ENCODE measurements at places on chromosomes 11 and 22.

DNA sequence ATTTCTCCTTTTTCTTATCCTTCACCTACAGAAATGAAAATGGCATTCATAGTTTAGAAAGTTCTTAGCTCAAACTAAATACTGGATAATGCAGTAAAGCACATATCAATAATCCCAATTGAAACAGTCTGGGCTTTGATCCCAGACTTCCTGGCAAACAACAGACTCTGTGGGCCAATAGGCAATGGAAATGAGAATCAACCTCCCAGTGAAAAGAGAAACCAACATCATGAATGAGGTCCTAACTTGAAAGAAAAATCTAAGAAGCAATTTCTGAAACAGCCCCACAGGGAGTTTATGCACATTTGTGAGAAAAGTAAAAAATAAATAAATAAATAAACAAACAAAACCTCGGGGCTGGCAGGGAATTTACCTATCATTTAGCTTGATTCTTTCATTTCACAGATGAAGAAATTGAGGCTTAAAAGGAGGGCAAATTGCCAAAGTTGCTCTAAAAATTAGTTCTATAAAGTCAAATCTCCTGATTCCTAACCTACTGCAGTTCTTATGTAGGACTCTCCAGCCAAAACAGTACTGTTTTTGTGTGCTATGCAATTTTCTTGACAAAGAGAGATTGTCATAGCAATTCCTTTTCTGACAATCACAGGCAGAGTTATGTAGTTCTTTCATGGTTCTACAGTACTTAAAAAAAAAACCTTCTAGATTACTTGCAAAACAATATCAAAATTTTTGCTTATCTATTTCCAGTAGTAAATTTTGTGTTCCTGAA lies 265.8 kb downstream of the GRM5 start:
- DNase-seq, result no peak

DNA sequence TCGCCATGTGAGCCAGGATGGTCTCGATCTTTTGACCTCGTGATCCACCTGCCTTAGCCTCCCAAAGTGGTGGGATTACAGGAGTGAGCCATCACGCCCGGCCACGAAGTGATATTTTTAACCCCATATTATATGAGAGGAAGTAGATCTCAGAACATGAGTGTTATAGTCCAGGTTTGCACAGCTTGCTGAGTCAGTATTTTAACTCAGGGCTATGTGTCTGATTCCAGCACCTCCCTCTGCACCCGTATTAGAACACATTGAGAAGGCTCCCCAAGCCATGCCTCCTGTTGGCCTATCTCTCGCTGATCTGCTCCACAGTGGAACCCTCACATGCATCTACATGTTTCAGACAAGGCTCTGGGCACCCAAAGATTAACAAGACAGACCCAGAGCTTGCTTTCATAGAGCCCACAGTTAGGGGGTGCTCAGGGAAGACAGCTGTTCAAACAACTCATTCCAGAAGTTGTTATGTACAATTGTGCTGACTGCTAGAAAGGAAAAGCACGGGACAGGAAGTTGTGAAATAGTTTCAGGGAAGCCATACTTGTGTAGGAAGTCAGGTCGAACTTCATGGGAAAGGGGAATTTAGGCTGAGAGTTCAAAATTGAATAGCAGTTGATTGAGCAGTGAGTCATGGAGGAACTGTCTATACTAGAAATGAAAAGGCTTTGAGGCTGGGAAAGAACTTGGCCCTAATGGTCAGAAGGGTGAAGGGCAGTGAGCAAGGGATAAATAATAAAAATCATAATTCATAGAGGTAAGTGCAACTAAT lies 49.3 kb upstream of the CLPB start:
- DNase-seq, result no peak

GRCh38 chr11:7170431-7170830 lies 81.3 kb upstream of the SYT9 start:
- no peak for DNase-seq

GRCh38 chr11:11931461-11932055 lies 76.9 kb downstream of the DKK3 start:
- DNase-seq, result peak; percentile 76

DNA sequence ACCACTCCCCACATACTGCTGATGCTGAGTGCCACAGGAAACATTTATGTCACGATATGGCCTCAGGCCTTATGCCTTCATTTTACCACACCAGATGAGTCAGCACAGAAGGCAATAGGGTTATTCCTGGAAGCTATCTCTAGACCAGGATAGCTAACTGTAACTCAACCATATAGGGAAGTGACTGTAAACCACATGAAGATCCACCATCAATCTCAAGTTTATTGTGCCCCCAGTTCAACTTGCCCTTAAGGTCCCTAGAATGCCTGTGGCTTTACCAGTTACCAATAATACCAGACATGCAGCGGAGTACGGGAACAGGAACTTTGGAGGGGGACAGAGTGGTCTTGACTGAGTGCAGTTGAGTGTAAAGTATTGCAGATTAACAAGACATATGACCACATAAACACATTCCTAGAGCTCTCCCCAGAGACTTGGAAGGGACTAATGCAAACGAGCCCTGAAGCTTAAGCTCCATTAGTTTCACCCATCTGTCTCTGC lies 180.9 kb downstream of the KIF18A start:
- DNase-seq, result peak; percentile 45

DNA sequence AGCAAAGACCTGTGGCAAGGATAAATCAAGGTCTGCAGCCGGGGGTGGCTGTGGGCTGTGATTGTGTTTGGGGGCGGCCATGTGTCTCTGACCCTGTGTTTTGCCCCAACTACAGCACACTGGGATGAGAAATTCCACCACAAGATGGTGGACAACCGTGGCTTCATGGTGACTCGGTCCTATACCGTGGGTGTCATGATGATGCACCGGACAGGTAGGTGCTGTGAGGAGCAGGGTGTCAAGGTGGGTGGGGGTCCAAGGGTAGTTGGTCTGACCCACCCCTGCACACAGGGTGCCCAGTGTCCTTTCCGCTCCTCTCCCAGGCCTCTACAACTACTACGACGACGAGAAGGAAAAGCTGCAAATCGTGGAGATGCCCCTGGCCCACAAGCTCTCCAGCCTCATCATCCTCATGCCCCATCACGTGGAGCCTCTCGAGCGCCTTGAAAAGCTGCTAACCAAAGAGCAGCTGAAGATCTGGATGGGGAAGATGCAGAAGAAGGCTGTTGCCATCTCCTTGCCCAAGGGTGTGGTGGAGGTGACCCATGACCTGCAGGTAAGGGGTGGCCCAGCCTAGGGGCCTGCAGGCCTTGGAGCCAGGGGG lies 6.7 kb downstream of the SERPINH1 start:
- no peak for DNase-seq

DNA sequence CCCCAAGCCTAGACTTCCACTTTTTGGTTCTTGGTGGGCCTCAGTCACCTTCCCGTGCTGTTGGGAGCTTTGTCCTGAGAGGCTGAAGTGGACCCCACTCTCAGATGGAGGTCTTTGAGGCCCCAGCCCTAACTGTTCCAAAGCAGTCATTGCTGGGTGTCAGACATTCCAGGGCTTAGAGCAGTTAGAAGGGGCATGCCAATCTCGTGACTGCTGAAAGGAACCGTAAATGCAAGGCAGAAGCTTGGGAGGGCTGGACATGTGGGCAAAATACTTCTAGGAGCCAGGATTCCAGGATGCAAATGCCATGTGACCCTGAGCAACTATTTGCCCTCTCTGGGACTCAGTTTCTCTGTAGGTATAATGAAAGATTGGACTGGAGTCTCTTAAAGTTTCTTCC lies 118.8 kb upstream of the CRYBB3 start:
- DNase-seq, result peak; percentile 15

GRCh38 chr11:61797263-61797944 lies 4.7 kb downstream of the FEN1 start:
- peak; percentile 86 for DNase-seq

GRCh38 chr11:119424775-119425174 lies 1.8 kb upstream of the THY1 start:
- no peak for DNase-seq

DNA sequence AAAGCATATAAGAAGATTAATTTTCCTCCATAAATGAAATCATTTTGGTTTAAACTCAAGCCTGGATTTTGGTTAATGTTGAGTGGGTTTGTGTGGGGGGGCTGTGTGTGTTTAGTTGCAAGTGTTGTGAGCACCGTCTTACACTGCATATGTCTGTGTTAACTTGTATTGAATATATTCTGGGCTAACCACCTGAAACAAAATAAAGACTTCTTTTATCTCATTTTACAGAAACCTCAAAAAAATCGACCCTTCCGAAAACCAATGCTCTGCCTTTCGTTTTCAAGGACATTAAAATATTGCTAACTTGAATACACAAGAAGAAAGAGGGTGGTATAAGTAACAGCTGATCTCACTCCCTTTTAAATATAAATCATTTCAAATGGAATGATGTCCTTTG lies 192.2 kb upstream of the BLID start:
- DNase-seq, result no peak

GRCh38 chr22:27507111-27507611 lies 294.4 kb downstream of the MN1 start:
- no peak for DNase-seq

DNA sequence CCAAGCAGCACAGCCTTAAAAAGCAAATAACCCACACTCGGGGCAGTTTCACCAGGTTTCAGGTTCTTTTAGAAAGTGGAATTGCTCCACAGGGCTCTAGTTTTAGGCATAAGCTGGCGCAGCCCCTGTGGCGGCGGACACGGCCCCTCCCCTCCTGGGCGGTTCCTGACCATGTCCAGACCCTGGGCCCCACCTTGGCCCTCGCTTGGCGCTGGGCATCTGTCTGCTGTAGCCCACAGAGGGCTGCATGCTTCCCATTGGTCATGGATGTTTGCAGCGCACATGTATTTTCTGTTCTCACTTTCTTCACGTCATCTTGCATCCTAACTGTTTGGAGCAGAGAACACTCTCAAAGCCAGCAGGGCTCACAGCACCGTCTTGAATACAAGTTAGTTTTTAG lies 244.3 kb downstream of the BRD1 start:
- DNase-seq, result no peak

DNA sequence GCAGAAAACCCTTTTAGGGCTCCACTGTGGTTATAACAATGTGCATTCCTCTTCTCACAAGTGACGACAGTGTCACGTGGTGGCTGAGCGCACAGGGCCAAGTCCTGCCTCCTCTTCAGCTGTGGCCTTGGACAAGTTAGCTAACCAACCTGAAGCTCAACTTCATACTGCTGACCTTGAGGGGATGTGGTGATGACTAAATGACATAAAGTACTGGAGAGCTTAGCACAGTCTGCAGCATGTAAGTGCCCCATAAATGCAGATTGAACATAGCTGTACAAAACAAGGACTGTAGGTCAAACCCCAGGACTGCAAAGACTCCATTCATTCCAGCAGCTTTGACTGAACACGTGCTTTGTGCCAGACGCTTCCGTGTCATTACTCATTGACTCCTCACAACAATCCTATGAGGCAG lies 20.1 kb upstream of the MRGPRX2 start:
- no peak for DNase-seq

DNA sequence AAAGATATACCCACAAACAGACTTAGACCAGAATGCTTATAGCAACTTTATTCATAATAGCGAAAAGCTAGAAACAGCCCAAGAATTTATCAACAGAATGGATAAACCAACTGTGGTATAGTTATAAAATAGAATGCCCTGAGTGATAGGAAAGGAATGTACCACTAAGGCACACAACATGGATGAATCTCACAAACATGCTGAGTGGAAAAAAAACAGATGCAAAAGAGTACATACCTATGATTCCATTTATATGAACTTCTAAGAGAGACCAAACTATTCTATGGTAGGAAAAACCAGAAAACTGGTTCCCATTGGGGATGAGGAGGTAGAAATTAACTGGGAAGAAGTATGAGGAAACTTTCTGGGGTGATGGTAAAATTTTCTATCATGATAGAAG lies 40.4 kb upstream of the GRIK4 start:
- no peak for DNase-seq

DNA sequence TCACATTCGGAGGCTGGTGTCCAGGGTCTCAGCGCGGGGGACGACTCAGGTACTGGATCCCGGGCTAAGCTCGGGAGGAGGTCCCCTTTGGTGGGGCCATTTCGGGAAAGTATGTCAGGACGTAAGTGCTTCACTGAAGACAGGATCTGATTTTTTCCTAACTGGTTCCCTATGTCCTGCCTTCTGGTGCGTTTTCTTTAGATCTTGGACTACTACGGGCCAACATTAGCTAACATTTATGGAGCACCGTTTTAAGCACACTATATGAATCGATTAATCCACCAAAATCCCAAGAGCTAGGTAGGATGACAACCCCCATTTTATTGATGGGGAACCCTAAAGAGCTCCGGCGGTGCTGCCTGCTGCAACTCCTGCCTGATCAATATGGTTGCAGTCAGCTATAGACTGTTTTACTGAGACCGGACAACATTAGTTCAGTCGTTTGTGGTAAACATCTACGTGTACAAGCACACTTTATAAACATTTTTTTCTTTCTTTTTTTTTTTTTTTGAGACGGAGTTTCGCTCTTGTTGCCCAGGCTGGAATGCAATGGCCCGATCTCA lies 17.0 kb upstream of the WDR74 start:
- DNase-seq, result no peak

DNA sequence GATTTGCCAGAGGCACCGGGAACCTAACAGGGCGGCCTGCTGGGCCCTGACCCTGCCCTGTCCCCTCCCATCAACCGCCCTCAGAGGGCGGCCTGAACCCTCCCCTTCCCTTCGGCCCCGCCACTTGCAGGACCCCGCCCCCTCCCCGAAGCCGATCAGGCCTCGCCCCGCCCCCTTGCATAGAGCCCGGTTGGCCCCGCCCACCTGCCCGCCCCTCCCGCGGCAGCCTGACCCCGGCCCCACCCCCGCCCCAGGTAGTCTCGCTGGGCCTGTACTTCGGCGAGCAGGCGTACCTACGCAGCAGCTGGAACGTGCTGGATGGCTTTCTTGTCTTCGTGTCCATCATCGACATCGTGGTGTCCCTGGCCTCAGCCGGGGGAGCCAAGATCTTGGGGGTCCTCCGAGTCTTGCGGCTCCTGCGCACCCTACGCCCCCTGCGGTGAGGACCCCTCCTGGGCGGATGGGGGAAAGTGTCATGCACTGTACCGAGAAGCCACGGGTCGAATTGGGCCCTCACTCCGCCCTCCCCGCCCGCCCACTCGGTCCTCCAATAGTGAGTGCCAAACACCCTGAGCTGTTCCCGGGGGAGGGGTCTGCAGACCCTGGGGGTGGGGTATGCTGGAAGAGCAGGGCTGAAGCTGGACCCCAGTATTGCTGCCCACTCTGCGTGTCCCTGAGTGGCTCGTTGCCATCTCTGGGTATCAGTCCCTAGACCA lies 94.1 kb downstream of the CACNA1I start:
- DNase-seq, result peak; percentile 88

GRCh38 chr22:47292546-47293320 lies 530.3 kb downstream of the TBC1D22A start:
- DNase-seq, result no peak

GRCh38 chr11:58276151-58276550 lies 8.1 kb upstream of the OR10W1 start:
- DNase-seq, result no peak

- DNase-seq, result no peak
These were observed 11.2 kb downstream of the CRYBB1 start for GRCh38 chr22:26606611-26607010.

GRCh38 chr11:33802194-33802950 lies 28.1 kb upstream of the FBXO3 start:
- peak; percentile 98 for DNase-seq
